Inflammatory macrophage treated with lipopolysaccharide for 1 hour (primary cell): ENCODE measurements at places on chromosomes 4 and X.

DNA sequence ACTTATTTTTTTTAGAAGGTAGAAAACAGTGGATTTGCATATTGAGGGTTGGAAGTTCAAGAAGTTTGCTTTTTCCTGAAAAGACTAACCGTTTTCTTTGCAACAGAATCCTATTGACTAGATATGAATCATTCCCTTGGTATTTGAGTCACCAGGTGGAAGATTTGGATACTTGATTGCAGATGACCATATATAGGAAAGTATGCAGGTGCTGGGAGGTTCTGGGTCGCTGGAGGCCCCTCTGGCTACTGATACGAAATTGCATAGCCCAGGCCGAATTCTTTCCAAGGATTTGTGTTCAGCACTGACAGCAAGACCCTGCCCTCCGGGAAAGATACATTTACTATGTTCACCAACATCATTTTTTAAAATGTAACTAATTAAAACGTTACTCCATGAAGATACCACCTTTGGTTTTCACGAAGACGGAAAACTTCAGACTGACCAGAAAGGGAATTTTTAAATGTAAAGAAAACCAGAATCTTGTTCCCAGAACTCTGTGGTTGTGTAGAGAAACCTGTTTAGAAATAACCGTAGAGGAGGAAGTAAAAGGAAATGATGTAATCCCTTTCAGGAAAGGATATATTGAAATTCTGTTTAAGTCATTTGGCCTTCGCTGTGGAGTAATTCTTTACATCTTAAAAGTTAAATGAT, 946 bp downstream of the ANXA3 start:
- peak; percentile 69 for DNase-seq

DNA sequence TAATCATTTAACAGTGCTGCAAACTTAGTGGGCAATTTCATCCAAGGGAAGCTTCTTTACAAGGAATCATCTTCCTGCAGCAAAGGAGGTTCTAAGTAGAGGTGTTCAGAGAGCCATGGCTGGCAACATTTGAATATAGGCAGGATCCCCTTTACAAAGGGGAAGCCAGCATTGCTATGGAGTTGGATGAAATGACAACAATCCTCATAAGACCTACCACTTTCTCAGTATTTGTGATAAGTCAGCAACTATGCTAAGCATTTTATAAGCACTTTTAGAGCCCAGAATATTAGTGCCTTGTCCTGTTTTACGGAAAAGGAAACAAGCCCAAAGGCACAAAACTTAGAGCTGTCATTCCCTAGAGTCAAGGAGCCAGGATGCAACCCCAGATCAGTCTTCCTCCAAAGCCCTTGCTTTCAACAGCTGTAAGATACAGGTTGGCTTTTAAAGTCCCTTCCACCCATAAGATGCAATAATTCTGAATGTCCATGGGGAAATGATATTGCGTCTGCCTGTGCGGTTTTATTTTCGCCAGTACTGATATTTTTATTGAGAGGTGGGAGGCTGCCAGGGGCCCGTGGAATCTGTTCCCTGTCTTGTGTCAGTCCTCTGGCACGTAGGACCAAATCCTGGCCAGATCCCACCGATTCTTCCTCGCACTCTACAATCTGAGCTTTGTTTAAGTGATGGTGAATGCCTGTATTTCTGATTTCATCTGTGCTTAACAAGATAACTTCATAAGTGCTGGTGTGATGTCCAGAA, 59.1 kb downstream of the SMIM20 start:
- no peak for DNase-seq

GRCh38 chr4:149294601-149295000, 521.0 kb downstream of the IQCM start:
- DNase-seq: no peak

DNA sequence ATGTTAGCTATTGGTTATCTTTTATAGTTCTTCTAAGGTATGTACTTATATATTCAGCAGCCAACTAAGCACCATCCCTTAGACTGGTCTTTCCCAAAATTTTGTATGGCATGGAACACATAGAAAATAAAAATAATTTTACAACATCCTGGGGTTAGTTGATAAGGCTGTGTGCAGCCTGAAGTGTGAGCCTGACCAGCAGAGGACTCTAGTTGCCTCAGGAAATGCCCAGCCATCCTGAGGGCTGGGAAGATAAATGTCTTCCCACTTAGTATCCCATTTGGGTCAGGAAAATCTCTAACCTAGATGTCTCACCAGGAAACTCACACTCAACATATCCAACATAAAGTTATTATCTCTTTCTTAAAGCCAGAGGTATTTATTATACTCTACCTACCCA, 251.4 kb upstream of the POF1B start:
- DNase-seq: no peak

DNA sequence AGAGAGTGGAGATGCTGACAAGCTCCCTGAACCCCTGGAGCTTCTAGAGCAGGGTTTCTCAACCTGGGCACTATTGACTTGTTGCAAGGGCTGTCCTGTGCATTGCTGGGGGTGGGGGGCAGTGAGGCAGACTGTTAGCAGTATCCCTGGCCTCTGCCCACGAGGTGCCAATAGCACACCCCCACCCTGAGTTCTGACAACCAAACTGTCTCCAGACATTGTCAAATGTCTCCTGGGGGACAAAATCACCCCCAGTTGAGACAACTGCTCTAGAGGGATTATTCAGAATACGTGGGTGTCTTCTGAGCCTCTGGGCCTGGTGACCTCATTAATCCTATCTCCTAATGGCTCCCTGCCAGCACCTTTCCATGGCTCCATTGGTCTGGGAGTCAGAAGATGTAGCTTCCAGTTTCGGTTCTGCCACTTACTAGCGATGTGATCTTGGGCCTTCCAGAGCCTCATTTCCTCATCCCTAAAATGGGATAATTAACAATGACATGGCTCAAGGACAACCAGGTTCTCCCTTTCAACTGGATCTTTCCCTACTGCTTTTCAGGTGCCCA, 17.6 kb upstream of the PJA1 start:
- DNase-seq: peak; percentile 5

- DNase-seq: no peak
Measured at GRCh38 chrX:16931371-16931770, 15.1 kb upstream of the REPS2 start.

DNA sequence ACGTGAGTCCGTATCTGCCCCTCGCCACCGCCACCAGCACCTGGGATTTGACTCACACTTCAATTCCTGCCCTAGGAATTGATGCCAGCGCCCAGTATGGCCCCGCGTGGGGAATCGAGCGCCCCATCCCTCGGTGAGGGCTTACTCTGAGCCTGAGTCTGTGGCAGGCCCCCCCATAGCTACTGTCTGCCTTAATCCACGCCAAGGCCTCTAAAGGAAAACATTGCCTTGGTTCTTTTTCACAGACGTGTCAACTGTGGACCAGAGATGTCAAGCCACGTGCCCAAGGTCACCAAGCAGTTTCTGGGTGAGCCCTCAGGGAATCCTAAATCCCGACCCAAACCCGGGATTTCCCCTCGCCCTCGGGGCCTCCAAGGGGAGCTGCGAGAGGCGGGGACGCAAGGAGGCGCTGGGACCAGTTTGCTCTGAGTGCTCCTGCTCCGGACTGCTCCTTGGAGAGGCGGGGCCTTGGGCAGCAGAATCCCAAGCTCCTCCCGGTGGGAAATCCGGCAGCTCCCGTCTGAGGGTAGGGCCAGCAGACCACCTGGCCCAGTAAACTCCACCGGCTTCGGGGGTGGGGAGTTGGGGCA, 12.9 kb downstream of the MSX1 start:
- DNase-seq: no peak

- DNase-seq: no peak
Measured at GRCh38 chrX:49845701-49846403, 16.7 kb downstream of the PAGE4 start.

DNA sequence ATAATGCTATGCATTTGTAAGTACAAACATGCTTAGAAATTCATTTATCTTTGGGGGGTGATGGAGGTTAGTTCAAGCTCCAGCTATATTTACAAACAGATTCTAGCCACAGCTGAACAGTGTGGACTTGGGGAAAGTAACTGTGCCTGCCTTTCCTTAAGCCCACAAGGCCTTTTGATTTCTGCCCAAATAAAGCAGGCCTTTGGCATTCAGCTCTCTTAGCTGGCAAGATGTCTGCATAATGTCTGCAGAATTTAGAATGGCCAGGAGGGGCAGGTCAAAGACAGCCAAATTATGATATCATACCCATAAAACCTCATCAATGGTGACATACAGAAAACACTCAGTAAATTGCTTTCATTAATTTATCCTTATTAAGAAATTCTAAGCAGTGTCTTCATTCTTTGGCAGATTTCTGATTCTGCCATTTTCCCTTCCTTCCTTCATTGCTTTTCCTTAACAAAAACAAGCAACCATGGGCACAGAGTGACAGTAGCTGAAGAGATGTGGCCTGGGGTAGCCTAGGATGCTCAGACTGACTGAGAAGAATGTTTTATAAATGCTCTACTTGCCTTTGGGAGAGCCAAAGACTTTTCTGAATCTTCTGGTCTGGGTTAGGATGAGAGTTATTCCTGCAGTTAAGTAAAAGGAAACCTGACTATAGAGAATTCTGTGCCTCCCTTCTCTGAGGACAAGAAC, 538.7 kb upstream of the NR3C2 start:
- no peak for DNase-seq

DNA sequence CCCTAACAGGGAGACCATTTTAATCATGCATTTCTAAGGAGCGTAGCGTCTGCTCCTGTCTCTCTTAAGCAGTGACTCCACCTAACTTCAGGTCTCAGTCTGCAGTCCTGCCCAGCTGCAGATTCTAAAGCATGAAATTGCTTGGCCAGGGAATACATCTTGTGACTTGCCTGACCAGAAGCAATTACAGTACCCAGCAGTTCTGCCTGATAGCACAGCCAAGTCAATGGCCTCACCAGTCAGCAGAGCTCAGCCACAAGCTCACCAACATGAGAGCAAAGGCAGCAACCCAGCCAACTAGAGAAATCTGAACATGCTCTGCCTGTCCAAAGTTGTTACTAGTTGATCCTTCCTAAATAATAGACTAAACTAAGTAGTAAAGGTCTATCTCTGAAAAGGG, 2011.9 kb upstream of the PCDH10 start:
- DNase-seq: no peak

- DNase-seq: no peak
Measured at GRCh38 chr4:137694138-137694537, 161.8 kb upstream of the PCDH18 start.

DNA sequence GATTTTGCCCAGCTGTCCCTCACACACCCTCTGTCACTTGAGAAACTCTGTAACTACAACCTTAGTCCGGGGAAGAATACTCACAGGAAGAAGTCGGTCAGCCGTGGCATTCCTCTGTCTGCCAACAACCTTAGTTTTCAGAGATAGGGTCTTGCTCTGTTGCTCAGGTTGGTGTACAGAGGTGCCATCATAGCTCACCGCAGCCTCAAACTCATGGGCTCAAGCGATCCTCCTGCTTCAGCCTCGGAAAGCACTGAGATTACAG, 12.2 kb upstream of the SPCS3 start:
- no peak for DNase-seq

GRCh38 chr4:76722838-76723237, 175.1 kb downstream of the SOWAHB start:
- DNase-seq: no peak

GRCh38 chrX:46184749-46185148, 360.5 kb downstream of the ZNF674 start:
- no peak for DNase-seq

DNA sequence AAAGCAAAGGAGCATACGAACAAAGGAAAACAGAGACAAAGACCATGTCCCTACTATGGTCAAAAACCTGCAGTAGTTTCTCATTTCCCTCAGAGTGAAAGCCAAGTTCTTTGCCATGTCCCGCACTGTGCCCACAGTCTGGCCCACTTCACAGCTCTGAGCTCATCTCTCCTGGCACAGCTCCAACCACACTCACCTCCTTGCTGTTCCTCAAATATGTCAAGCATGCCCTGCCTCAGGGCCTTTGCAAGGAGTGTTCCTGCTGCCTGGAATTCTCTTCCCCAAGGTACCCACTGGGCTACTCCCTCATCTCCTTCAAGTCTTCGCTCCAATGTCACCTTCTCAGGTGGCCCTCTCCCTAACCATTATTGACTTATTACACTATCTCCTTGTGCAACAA, 72.1 kb downstream of the COX18 start:
- DNase-seq: no peak

DNA sequence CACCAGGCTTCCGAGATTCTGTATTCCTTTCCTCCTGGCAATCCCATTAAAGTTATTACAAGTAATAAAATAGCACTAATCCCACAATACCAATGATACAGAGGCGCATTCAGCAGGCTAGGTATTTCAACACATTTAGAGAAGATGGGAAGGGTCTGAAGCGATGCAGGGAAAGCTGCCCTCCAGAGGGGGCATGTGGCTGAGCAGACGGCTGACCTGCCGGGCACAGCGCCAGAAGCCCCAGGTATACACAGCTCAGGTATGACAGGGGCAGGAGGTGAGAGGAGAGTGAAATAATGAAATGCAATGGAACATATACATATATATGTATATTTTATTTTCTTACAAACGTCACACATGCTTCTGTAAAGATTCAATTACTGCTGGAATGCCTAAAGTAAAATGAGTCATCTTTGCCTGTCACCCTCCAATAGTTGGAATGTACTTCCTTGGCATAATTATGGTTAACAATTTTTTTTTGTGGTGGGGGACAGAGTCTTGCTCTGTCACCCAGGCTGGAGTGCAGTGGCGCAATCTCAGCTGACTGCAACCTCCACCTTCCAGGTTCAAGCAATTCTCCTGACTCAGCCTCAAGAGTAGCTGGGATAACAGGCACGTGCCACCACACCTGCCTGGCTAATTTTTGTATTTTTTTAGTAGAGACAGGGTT, 21.3 kb upstream of the CDKN2AIP start:
- no peak for DNase-seq

DNA sequence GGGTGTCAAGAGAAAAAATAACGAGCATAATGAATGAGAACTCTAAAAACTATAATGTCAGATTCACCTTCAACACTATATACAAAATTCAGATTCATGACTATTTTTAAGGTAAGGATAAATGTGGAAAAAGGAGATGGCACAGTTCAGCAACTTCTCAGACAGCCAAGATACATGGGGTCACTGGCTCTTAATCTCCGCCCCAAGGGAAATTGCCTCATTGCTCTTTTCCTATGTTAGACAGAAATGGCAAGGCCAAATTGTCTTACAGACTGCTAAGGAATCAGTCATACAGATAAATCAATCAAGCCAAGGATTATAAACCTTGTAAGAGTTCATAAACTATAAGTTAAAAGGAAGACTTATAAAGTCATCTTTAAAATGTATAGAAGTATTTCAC, 183.4 kb downstream of the OPHN1 start:
- DNase-seq: no peak

GRCh38 chr4:25160714-25161592, 704 bp upstream of the SEPSECS start:
- peak; percentile 7 for DNase-seq

GRCh38 chr4:98891478-98892337, 37.2 kb downstream of the EIF4E start:
- no peak for DNase-seq

- no peak for DNase-seq
Measured at GRCh38 chrX:17878028-17878670, 17.1 kb upstream of the RAI2 start.

DNA sequence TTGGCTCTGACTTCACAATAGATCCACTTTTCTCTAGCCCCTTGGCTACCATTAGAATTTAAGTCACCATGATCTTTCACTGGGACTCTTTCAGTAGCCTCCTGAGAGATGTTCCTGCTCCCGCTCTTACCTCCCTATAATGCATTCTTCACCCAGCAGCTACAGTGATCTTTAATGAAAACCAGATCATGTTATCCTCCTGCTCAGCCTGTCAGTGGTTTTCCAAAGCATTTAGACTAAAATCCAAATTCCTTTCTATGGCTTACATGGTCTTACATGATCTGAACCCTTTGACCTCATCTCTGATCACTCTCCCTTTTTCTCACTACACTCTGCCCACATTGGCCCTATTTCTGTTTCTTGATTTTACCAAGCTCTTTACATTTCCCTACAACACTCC, 18.3 kb upstream of the RPS6KA3 start:
- DNase-seq: no peak

- peak; percentile 10 for DNase-seq
Measured at GRCh38 chr4:83362492-83363329, 28.1 kb upstream of the HPSE start.
